ENCODE measurements at places on chromosomes 5 and 9.

DNA sequence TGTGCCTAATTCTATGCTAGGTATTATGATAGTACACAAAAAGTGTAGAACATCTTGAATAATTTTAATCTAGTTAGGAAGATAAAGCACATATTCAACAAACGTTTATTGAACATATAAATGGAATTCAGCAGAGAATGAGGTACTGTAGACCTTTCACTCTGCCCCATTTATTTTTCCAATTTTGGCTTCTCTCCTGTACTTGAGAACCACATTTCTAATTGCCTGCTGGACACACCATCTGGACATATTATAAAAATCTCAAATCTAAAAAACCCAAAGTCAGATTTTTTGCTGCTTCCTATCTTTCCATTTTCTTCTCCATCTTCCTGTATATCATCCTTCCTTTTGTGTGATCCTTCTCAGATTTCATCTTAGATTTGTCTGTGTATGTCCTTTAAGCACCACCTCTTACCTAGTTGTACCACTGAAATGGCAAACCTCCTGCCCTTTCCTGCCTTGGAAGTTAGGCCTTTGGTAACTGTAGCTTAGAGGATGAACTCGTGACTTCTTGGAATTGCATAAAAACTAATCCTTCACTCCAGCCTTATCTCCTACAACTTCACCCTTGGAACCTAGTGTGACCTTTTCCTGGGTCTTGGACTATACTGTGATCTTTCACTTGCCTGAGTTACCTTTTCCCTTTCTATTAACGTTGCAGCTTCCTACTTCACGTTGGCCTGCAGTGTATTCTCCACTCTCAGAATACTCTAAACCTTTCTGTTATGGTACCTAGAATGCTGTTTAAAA lies 8.8 kb downstream of the SLC26A2 start:
- DNase-seq, result no peak

DNA sequence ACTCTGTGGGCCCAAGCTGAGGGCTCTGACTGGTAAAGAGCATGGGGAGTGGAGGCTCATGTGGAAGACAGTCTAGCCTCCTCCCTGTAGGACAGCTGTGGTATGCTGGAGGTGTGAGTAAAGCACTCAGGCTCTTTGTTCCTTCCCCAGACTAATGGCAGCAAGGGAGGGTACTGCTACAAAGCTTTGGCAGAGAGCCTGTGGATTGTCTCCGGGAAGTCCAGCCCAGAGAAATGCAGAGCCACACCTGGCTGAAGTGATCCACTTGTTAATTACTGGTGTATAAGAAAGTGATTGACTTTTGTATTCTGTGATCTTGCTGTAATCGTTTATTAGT lies 161.7 kb downstream of the OXCT1 start:
- DNase-seq, result no peak

- no peak for DNase-seq
These were observed 477.7 kb downstream of the MAN2A1 start for GRCh38 chr5:110167384-110167783.

DNA sequence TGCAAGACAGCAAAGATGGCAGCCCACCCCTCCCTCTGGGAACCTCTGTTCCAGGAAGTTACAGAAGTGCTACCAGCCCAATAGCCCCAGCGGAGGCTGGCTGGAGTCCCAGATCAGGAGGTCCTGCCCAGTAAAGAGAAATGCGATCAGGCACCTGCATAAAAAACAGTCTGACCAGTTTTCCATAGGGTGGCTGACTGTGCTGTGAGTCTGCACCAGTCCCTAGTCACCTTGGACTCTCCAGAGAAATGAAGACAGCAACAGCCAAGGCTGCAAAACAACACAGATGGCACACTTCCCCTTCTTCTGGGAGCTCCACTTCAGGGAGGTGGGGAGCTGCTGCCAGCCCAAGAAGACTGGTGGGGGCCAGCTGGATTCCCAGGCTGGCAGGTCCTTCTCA lies 265.5 kb upstream of the PCSK5 start:
- DNase-seq, result no peak

DNA sequence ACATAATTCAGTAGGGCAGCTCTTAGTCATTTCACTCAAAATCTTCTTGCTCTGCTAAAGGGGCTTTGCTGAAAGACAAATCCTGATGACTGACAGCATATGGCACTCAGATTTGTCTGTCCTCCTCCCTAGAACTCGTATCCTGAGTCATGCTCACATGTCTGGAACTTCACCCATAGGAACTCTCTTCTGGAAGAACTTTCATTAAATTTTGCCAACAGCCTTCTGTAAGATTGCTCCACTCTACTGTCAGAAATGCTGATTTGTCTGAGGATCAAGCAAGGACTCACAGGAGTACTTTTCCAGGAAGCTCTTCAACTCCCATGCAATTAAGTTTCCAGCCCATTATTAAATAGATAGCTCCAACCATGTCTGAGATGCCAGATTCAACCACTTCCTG lies 59.8 kb upstream of the SNX2 start:
- DNase-seq, result no peak

GRCh38 chr5:73793911-73794310 lies 167.9 kb downstream of the ARHGEF28 start:
- no peak for DNase-seq

All from stimulated activated CD4-positive, alpha-beta T cell treated with anti-CD3 and anti-CD28 coated beads, Interleukin-1b, Interleukin-23, amount 100 ng/mL, for 48 hours (primary cell).